ENCODE measurements at places on chromosomes 4 and X.
A peak's percentile ranks its signal among the peaks of the same experiment; 100 is the strongest.

GRCh38 chr4:165972747-165973146, 99.7 kb downstream of the TLL1 start:
- H3K27me3 ChIP-seq, result no peaks in the 10 kb centered on the region
- H3K4me1 ChIP-seq, result no peaks in the 10 kb centered on the region
- no peak for DNase-seq

DNA sequence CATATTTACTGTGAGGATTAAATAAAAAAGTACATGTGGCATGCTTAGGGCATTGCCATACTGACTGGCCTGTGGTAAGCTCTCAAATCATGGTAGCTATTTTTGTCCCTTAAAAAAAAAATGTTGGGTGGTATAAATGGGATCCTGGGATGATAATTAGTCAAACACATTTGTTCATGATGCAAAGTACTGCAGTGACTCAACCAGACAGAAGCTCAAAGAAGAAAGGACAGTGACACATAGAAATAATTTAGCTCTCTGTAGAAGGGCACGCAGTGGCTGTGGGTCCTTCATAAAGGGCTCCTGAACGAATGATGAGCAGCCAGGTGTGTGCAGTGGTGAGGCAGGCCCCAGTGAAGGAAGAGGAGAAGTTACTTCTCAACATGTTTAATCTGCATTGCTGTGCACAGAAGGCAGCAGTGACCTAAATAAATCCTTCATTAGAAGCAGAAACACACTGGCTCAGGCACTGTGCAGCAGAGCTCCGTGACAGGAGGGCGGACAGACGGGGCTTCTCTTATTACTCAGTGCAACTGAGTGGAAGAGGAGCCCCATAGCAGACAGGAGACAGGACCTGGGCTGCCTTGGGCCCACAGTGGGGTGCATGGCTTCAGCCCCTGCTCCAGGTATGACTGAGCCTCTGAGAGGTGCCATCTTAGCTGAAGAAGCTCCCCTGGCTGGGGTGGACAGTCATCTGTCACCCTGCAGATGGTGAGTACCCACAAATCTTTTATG, 20.3 kb downstream of the HS3ST1 start:
- H3K36me3 ChIP-seq, result no peaks in the 10 kb centered on the region
- no peak overlapping the region for H3K4me3 ChIP-seq
- H3K4me1 ChIP-seq, result peaks cover 30% of the 10 kb centered on the region

GRCh38 chr4:174365018-174365587, 81.4 kb downstream of the CEP44 start:
- no peak overlapping the region for H3K27ac ChIP-seq
- no peaks in the 10 kb centered on the region for H3K27me3 ChIP-seq
- H3K4me3 ChIP-seq, result no peak overlapping the region
- DNase-seq, result peak; percentile 35
- no peaks in the 10 kb centered on the region for H3K36me3 ChIP-seq

GRCh38 chr4:133483600-133484246, 334.6 kb downstream of the PCDH10 start:
- H3K27ac ChIP-seq, result no peak overlapping the region
- DNase-seq, result no peak

DNA sequence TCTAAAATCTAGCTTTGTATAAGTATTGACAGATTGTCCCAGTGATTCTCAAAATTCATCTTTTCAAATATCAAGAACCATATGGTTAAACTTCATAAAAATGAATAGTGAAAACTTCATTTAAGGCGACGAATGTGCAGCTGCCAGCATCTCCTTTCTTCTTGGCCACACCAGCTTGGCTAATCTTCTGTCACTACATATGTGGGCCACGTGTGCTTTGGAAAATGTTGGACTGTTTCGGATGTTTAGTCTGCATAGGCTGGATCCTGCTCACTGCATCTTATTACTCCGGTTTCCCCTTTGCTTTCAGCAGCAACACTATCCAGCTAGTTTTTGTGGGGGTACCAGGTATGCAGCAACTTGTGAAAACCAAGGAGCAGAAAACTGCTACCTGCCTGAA, 221.9 kb downstream of the BMPR1B start:
- H3K36me3 ChIP-seq, result no peaks in the 10 kb centered on the region
- peaks cover 13% of the 10 kb centered on the region for H3K4me1 ChIP-seq
- no peak overlapping the region for H3K27ac ChIP-seq
- H3K4me3 ChIP-seq, result no peak overlapping the region
- no peaks in the 10 kb centered on the region for H3K27me3 ChIP-seq

- no peak for DNase-seq
- H3K36me3 ChIP-seq, result no peaks in the 10 kb centered on the region
- H3K4me3 ChIP-seq, result no peak overlapping the region
- no peaks in the 10 kb centered on the region for H3K27me3 ChIP-seq
Observed at GRCh38 chr4:16019649-16020048, 56.7 kb upstream of the FGFBP2 start.

DNA sequence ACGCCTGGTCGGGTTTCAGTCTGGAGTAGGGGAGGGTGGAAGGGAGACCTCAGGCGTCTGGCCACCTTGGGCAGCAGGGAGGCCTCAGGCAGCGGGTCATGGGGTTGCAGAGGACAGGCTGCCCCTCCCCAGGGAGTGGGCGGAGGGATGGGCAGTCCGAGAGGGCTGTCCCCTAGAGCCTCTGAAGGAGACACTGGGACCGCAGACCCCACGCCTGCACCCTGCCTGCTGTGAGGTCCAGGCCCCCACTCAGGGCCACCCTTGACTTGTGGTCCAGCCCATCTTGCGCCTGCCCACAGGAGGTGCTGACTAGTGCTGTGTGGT, 16.5 kb downstream of the FGFRL1 start:
- no peak overlapping the region for H3K4me3 ChIP-seq
- H3K4me1 ChIP-seq, result no peaks in the 10 kb centered on the region
- no peaks in the 10 kb centered on the region for H3K36me3 ChIP-seq
- no peaks in the 10 kb centered on the region for H3K27me3 ChIP-seq
- no peak overlapping the region for H3K27ac ChIP-seq

GRCh38 chrX:9271789-9272525, 192.9 kb upstream of the TBL1X start:
- no peak for DNase-seq
- no peaks in the 10 kb centered on the region for H3K36me3 ChIP-seq
- no peak overlapping the region for H3K4me3 ChIP-seq
- no peaks in the 10 kb centered on the region for H3K4me1 ChIP-seq

- DNase-seq, result no peak
- no peaks in the 10 kb centered on the region for H3K36me3 ChIP-seq
- H3K27ac ChIP-seq, result no peak overlapping the region
- H3K4me3 ChIP-seq, result no peak overlapping the region
- no peaks in the 10 kb centered on the region for H3K27me3 ChIP-seq
Observed at GRCh38 chr4:33626221-33626620, 2618.1 kb downstream of the ARAP2 start.

Measured in MM.1S (cell line).